ENCODE measurements at places on chromosomes 3 and 15.

DNA sequence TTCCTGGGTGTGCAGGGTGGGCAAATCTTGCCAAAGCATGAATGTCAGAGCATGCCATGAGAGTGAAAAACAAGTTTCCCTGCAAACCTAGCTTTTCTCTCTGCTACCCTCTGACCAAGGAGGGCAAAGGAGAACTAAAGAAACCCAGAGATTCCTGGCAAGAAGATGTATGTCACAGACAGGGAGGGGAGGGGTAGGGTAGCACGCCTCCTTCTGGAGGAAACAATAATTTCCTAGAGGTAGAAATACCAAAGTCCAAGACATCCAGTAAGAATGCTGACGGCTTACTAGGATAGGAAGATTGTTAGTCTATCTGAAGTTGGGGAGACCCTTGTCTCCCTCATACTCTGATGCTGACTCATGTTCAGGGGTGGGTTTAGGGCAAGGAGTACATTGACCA is 203.9 kb downstream of the NR1D2 start:
- no peak for DNase-seq

DNA sequence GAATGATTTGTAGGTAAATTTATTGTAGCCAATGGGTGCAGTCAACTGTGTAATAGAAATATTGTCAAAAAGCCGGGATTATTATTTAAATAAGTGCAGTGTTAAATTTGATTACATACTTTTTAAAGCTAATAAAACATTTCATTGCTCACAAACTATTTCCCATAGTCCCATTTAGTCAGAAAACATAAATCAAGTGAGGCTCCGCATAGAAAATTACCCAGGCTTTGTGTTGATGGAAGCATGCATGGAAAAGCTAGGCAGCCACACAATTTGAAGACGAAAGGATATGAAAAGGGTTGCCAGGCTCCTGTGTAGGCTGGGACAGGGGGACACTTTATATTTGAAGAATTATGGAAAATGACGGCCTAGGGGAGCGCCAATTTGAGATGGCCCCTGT is 82.3 kb downstream of the LRTM1 start:
- no peak for DNase-seq

DNA sequence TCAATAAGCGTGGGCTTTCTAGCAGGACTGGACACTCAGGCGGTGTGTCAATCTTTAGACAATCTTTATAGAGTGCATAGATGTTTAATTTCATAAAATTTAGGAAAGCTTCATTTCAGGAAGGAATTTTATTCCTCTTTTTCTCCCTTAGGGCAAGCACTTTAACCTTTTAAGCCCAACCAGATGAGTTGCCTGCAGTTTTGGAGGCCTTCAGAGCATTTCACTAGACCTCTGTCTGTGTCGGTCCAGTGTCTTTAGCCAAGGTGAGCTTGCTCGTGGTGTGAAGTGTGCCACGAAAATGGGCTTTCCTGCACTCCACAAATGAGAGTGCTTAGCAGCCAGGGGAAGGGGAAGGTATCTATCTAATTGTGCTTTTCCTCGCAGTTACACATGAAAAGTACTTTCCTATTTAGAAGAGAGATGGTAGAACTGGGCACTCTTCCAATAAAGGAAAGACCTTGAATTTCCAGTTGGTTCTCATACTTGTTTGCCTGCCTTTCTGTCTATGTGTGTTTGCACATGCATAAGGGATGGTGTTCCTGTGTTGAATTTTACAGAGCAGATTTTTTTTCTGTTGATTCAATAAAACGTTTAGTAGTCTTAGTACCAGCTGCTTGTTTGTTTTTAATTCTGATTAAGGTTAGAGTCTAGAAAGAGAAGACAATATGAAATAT is 53.6 kb downstream of the FEZF2 start:
- no peak for DNase-seq

- DNase-seq: no peak
These were observed 1.5 kb downstream of the CLDN1 start for GRCh38 chr3:190320594-190321362.

- DNase-seq: no peak
These were observed 548.2 kb downstream of the FOXP1 start for GRCh38 chr3:71035314-71035713.

DNA sequence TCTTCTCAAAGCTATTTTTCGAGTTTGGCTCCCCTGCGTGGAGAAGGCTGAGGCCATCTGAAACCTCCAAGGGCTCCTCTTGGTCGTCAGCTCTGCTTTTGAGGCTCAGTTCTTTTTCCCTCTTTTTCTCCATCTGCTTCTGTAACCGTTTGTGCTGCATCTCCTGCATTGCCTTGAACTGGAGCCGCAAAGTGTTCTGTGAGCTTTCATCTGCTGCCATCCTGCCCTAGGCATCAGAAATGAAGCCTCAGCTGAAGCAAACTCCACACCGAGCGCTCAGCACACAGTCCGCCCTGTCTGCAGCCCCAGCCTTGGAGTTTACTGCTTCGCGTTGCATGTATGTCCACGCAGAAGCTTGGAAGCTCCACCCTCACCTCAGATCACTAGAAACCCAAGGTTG is 14.9 kb downstream of the CCDC13 start:
- no peak for DNase-seq

- no peak for DNase-seq
These were observed 6.4 kb upstream of the TMEM158 start for GRCh38 chr3:45232521-45232920.

DNA sequence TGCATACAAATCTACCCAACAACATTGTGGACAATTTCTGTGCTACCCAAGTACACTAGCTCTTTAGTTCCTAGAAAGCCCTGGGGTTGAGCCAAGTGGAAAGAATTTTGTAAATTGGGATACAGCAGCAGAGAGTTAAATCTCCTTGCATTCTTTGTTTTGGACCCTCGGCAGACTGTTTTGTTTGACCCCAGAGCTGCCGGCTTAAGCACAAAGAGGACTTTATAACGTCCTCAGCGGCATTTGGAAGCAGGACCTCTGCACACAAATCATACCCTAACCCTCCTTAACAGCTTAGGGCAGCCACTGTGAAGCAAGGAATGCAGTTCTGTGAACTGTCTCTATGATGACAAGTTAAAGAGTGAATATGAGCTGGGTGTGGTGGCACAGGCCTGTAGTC is 415.3 kb downstream of the CNTN4 start:
- DNase-seq: no peak

DNA sequence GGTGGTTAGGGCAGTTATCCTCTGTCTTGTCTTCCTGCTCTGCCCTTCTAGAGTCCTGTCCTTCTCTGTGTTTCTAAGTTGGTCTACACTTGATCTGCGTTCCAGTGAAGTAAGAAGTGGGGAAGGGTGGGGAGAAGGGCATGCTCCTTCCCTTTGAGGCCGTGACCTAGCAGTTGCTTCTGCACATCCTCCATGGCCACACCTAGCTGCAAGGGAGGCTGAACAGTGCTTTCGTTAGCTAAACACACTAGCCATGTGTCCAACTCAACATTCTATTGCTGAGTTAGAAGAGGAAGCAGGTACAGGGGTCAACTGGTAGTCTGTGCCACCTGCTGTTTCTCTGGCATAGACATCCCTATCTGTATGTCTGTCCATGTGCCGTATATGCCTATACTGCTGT is 94.5 kb downstream of the LARS2 start:
- no peak for DNase-seq

DNA sequence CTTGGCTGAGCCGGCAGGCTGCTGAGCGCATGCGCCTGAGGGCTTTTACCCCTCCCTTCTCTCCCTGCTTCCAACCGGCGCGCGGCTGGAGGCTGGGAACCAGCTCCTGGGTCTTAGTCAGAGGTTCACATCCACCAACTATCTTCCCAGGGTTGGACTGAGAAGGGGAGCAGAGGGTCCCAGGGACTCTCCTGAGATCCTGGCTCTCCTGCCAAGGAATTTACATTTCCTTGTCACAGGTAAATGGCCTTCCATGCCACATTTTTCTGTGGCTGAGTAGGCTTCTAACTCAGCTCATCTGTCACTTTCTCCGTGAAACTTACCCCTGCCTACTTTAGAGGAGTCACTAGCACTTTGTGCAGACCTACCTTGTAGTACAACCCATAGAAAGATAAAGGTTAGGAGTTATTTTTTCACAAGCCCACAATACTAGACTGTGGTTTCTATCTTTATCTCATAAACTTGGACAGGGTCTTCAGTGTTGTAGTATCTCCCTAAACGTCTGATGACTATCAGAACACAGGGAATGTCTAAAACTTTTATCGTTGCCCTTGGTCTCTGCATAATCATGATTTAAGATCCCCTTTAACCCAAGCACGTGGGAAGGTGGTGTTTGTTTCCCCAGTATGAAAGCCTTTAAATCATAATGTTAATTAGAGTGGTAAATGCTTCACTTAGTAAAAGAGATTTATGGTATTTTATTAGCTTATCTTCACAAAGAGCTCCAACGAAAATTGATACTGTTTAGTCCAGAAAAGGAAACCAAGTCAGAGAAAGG is 638 bp upstream of the TBC1D5 start:
- DNase-seq: no peak

- DNase-seq: no peak
These were observed 21.8 kb upstream of the KCNAB1 start for GRCh38 chr3:156098437-156099035.

GRCh38 chr3:56086355-56086754 is 381.9 kb downstream of the ERC2 start:
- no peak for DNase-seq

DNA sequence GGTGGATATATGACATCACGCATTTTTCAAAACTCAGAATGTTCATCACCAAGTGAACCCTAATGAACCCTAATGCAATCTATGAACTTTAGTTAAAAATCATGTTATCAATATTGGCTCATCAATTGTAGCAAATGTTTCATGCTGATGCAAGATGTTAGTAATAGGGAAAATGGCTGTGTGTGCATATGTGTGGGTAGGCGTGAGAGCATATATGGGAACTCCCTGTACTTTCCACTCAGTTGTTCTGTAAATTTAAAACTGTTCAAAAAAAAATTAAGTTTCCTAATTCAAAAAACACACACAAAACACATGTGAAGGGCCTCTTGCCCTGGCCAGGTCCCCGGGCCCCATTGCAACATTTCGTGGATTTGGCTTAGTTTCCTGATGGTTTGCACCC is 89.7 kb upstream of the PROK2 start:
- peak; percentile 6 for DNase-seq

DNA sequence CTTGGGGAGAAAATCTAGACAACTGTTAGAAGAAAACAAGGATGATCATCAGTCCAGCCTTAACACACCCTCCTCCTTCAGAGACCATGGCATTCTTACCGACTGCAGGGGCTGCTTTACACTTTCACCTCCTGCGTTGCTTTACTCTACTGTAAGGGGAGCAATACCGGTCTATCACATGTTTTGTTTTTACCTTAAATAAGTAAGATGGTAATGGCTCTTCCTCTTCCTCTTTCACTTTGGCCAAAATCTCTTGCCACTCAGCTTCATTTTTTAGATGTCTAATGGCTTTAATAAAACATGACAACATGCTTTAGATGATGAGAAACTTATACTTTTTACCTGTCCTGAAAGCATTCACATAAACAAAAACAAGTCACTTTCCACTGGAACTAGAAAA is 33.4 kb upstream of the STIMATE start:
- no peak for DNase-seq

DNA sequence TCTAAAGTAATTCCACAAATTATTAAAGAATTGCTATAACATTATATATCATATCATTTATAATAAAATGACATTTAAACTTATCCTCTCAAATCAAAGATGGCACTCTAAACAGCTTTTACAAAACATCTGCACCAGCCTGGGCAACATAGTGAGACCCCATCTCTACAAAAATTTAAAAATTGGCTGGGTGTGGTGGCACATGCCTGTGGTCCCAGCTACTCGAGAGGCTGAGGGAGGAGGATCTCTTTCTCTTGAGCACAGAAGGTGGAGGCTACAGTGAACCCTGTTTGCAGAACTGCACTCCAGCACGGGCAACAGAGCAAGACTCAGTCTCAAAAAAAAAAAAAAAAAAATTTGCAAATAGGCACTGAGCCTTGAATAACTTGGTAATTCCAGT is 63.1 kb downstream of the PIK3CB start:
- no peak for DNase-seq

DNA sequence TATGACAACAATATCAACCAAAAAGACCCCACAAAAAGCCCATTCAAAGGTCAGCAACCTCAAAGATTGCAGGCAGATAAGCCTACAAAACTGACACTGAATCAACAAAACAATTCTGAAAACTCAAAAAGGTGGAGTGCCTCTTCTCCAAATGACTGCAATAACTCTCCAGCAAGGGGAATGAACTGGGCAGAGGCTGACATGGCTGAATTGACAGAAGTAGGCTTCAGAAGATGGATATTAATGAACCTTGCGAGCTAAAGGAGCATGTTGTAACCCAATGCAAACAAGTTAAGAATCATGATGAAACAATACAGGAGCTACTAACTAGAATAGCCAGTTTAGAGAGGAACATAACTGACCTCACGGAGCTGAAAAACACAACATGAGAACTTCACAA is 20.4 kb upstream of the SLC25A38 start:
- DNase-seq: no peak

GRCh38 chr3:3192286-3192675 is 12.8 kb upstream of the CRBN start:
- DNase-seq: no peak

GRCh38 chr3:182182531-182182968 is 470.8 kb downstream of the SOX2 start:
- no peak for DNase-seq

GRCh38 chr3:125061646-125062045 is 5.8 kb upstream of the HEG1 start:
- no peak for DNase-seq

GRCh38 chr3:80213086-80213485 is 445.3 kb upstream of the ROBO1 start:
- no peak for DNase-seq

GRCh38 chr3:194556086-194557056 is 69.6 kb upstream of the ATP13A3 start:
- DNase-seq: no peak

DNA sequence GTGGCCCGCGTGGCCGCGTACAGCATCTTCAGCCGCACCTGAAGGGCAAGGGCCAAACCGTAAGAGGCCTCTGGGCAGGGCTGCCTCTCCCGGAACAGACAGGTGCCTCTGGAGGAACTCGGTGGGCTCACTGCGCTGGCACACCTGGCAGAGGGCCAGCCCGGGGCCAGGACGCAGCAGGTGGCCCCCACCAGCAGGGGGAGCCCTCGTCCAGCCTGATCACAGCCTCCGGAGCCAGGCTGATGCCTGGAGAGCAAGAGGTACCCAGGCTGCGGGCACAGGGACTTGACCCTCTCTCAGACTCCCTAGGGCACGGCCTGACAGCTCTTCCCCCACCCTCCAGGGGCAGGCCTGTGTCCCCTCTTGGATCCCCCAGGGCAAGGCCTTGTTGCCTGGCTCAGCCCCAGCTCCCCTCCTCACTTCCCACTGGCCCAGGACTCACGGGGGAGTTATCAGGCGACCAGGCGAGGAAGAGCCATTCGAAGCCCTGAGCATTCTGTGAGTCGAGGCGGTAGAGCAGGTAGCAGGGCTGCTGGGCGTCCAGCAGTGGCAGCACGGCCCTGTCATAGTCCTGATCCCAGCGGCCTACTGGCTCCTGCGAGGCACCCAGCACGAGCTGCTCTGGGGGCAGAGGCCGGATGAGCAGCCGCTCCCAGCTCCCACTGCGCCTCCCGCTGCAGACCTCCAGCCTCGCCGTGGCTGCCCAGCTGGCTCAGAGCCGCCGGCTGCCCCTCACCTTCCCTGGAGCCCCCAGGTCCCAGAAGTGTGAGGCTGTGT is 6.2 kb upstream of the TLR9 start:
- DNase-seq: peak; percentile 84

GRCh38 chr3:141575879-141576743 is 89.3 kb downstream of the RASA2 start:
- no peak for DNase-seq

GRCh38 chr15:57034613-57035012 is 116.2 kb downstream of the TCF12 start:
- no peak for DNase-seq
